A673 (cell line): ENCODE measurements at places on chromosomes 3 and 15.

DNA sequence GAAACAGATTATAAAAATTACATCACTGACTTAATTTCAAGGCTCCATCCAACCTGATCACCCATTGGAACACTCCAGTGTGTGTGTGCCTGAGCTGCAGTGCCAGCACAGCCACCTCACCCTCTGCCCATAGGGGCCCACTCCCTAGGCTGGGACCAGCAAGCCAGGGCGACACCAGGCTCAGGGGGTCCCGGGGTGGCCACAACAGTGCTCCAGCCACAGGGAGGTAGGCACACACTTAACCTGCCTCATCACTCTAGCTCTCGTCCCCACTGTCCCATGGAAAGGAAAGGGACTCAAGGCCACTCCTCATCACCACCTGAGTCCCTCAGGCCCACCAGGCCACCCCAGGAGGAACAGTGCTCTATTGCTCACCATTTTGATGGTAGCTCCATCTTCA lies 24.9 kb downstream of the ZXDC start:
- no peak for DNase-seq

GRCh38 chr3:120457827-120458226 lies 7.0 kb upstream of the FSTL1 start:
- DNase-seq = no peak

DNA sequence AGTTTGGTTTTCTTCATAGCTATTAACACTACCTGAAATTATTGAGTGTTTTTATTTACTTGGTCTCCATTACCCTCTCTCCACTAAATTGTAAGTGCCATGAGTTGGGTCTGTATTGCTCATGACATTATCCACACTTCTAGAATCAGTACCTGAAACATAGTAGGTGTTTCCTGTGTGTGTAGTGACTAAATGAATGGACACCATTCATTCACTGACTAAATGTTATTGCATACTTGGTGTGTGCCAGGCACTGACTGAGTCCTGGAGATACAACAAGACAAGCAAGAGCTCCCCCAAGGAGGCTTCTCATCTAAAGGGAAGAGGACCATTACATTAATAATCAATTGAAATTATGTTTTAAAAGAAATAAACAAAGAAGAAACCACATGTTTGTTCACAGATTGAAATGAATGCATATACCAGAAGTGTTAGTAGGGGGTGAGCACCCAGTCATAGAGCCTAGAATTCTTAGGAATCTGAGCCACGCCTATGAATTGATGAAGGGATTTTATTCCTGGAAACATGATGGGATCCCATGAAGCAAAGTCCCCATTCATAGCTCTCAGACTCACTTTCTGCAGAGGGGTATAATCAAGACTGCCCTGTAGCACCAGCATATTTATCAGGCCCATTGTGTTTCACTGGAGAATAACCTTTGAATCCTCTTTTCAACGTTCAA lies 31.7 kb upstream of the ATOSA start:
- no peak for DNase-seq

DNA sequence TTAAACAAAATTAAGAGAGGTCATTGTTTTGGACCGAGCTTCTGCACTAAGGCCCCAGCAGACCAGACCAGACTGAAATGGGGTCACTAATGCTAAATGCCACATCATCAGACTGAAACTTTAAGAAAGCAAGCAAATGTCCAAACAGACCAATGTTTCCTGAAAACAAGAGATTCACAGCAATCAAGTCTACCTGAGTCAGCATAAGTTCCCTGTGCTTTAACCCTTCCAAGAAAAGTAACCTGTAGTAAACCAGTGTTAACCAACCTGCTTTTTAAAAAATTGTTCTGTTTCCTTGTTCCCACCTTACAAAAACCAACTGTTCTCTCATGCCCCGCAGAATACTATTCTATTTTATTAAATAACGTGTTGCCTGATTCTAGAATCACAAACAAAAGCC lies 241.1 kb upstream of the GADL1 start:
- DNase-seq = no peak

DNA sequence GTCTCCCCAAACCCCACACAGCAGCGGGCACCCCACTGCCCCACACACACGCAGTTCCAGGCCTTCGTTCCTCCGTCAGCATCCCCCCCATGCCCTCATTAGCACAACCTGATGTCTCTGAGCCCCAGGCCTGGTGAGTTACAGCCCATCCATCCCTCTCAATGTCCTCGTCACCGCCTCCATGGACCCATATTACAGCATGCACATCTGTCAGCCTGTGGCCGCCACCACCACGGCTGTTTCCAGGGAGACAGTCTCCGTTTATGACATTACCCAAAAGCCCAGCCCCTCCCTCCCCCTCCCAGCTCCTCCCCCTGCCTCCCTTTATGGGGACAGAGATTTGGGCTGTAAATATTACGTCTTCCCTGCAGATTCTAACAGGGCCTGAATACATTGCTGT lies 143.1 kb upstream of the LINGO1 start:
- DNase-seq = peak; percentile 23

DNA sequence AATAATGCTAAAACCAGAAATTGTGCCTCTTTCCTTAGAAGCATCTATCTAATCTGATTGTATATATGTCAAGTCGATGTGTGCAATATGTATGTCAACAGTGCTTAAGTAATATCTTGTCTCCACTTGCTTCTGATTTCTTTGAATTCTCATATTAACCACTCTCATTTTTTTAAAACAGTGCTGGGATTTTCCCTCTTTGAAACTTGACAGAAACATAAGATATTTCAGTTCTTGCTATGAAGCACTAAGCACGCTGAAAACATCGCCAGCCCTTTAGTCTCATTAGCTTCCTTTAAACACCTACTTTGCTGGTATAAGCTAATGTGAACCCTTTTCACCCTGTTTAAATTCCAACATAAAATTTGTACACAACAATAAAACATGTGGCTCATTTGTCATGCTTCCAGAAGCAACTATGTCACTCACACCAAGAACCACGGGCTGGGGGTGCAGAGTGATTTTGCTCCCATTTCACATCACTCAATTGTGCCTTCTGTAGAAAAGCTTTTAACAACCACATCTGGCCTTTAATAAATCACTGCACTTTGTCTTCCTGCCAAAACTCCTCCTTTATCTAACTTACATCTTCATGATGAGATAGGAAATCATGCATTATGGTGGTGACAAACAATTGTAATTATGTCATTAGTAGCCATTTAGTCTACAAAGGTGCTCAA lies 185.2 kb downstream of the FOXP1 start:
- peak; percentile 68 for DNase-seq

DNA sequence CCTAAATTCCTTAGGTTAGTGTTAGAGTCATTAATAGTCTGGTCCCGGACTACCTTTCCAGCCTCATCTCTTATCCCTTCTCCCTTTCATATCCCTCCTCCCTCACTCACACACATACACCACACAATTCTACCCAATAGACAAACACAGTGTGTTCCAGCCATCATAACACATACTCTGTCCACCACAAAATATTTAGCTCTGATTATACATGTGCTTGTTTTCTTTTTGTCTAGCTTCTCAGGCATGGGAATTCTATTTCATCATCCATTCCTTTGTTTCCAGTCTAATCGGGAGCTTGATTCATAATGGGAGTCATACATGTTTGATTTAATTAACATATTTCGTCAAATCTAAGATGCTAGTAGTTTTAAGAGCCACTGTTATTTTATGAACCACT lies 161.8 kb upstream of the BFSP2 start:
- DNase-seq = no peak

- DNase-seq = no peak
Measured at GRCh38 chr3:16073203-16073602, 101.3 kb upstream of the GALNT15 start.

DNA sequence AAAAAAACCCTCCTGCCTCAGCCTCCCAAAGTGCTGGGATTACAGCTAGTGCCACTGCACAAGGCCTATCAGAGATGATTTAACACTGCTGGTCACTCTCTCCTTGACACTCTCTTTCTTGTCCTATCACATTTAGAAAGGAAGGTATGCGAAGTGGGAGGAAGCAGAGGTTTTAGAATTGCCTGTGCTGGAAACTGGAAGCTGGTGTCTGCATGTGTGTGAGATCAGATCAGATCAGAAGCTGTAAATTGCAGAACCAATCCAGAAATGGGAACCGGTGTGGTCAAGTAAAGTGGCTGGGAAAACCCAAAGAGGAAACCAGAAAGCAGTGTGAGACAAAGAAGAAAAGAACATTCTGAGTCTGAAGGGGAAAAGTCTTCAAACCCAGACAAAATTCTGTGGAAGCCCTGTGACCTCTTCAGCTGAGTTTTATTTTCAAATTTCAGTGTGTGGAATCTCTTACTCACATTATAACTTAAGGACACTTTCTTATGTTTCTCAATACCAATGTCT lies 2.8 kb downstream of the EFHB start:
- DNase-seq = no peak
